ENCODE measurements at places on chromosomes 11 and 22.

DNA sequence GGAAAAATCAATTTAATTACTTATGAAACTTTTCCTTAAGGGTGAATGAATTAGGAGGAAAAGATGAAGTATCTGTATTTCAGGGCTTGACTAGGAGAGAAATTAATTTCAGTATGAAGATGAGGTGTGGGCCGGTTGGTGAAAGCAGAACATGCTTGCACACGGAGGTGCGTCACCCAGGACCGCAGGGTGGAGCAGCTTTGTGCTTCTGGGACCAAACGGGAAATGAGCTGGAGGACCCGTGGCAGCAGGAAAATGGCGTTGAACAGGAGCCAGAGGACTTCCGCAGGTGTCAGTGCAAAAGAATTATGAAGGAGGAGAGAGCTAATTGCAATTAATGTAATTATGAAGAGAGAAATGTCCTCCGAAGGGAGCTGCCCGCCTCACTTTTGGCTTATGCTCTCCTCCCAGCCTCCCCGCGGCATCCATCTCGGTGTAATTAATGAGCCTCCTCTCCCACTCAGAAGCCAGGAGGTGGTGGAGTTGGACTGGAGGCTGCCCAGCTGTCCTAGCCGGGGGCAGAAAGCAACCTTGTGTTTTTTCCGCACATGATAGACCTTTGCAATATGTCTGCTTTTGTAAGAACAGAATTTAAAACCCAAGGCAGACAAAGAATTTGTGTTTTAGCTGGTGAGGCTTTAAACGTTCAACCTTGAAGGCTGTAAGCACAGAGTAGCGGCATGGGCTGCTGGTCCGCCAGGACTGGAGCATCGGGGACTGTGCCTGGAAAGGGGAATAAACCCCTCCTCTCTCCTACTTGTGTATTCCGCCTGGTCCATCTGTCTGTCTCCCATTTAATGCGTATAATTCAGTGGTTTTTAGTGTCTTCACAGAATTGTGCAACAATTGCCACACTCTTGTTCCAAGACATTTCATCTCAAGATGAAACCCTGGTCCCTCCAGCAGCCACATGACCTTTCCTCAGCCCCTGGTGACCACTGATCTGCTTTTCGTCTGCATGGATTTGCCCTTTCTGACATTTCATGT lies 180.6 kb downstream of the TBC1D22A start:
- DNase-seq = no peak

DNA sequence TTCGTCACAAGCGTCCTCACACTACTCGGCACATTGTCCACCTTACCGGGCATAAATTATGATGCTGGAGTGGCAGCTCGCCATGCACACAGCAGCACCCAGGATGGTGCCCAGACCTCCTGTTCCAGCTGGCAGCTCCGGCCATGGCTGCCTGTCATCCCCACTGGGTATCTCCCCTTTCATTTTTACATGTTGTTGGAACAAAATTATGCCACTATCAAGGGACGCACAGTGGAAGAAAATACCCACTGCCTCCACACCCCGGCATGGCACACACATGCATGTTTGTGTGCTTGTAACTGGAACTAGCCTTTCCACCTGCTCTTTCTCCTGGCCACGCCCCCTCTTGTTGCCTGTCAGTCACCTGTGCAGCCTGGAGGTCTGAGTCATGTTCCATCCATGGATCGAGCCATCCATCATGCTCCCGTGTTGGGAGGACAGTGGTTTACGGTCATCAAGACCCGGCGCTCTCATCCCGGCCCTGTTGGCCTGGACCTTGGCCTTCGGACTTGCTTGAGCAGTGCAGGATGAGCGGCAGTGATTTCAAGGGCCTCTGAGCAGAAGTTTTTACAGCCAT lies 1069.6 kb downstream of the BRD1 start:
- DNase-seq = no peak

DNA sequence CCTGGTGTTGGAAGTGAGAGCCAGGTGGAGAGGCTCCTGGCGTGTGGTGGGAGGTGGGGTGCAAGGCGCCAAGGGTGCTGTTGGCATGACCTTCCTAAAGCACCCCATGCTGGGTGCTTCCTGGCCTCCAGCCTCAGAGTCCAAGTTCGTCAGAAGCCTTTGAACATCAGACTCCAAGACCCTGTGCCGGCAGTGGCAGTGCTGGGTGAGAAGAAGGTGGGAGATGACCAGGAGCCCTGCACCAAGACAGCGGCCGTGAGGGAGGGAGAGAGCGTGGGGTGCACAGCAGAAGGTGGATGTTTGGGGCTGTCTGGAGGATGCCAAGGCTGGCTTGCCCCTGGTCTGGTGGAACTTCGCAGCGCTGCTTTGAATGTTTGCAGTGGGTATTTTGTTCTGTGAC lies 29.7 kb upstream of the PARVB start:
- no peak for DNase-seq

DNA sequence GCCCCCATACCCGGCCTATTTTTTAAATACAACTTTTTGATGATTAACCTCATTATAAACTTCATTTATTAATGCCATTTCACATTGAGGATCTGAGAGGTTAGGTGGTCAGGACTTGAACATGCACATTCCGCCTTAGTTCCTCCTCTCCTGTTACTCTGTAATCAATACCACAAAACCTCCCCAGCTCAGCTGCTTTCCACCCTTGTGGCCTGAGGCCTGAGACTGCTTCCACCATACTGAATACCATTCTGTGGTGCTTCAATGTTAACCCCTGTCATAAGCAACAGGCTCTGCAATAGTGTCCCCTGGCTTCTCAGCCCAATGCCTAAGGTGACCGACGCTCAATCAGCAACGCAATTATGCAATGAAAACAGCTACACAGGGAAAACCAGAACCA lies 405.4 kb downstream of the ETS1 start:
- DNase-seq = no peak

GRCh38 chr22:32660292-32660691 lies 141.2 kb upstream of the TIMP3 start:
- peak; percentile 24 for DNase-seq

DNA sequence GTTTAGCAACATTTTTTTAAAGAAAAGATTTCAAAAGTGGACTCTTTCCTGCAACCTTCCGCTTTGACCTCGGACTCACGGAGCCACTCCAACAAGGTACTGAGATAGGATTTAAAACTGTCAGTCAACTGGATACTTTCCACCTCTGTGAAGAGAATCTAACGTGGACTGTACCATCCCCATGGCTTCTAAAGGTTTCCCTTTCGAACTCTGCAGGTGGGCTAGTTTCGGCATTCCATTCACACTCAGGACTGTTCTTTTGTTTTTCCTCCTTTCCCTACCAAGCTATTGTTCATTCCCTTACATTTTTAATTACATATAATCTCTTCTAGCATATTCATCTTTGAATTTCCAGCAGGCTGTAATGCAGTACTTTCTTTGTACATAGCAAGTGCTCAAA lies 88.5 kb upstream of the AKIP1 start:
- DNase-seq = no peak

DNA sequence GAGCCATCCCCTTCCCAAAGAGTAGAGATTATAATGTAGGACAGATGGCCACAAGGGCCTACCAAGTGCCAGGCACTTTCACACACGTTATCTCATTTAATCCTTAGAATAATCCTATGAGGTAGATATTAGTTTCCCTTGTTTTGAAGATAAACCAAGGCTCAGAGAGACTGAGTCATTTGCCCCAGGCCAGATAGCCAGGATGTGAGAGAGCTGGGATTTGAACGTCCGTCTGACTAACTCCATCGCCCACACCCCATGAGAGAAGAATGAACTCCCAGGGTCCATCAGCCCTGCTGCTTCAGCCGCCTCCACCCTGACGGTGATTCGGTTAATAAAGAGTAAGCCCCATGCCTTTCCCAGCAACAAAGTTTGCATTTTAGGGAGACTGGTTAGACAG lies 10.7 kb downstream of the PRG3 start:
- DNase-seq = no peak

- no peak for DNase-seq
Observed at GRCh38 chr11:60924110-60924905, at the start of gene TMEM132A. TMEM132A (plus strand) TSS chr11:60924460; CDS start chr11:60924634, 174 bp downstream.

DNA sequence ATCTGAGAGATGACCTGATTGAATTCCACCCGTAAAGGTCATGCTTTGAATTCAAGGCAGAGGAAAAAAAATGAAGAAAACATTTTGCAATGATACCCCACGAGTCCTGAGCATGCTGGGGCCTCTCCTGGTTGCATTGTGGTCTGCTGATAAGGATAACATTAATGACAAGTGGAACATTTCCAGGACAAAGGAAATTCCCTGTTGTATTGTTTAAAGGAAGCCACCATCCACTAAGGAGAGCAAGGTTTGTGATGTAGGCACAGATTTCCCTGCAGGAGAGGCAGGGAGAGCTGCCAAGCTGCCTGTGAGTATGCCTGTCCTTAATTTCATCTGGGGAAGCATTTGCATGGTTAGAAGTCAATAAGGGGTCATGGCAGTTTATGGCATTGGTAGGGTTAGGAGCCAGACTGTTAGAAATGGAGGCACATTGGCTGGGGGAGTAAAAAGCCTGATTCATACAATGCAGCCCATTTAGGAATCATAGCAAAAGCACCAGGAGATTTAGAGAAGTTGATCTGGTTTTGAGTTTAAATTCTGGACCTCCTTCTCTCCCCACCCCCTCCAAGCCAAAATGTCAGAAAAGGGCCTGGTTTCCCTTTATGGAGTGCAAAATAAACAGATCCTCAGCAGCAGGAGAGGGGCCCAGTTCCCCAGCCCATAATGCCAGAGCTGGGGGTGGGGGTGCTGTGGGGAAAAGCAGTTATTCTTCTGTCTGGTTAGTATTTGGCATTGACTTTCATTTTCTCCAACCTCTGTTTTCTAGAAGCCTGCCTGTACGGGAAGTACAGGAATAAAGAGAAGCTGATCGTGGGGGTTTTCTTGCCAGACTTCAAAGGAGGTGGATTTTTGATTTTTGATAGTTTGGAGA lies 22.1 kb downstream of the FLI1 start:
- no peak for DNase-seq

DNA sequence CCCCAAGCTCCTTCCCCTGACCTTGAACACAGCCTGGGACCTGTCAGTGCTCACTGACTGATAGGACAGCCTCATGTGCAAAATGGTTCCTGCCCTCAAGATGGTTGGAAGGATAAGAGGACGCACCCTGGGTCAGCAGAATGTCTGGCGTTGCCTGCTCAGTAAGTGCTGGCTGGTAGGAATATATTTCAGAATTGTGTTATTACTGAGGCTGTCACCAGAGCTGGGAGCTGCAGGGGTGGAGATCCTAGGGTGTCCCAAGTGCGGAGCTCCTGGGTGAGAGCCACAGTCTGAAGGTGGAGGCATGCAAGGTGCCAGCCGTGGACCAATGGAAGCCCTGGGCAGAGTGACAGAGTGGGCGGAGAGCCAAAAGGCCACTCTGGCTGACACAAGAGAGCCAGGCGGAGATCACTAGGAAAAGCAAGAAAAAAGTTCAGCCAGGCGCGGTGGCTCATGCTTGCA lies 1.0 kb upstream of the SEC14L4 start:
- DNase-seq = no peak

GRCh38 chr11:57276971-57277675 lies 40.1 kb upstream of the APLNR start:
- no peak for DNase-seq

DNA sequence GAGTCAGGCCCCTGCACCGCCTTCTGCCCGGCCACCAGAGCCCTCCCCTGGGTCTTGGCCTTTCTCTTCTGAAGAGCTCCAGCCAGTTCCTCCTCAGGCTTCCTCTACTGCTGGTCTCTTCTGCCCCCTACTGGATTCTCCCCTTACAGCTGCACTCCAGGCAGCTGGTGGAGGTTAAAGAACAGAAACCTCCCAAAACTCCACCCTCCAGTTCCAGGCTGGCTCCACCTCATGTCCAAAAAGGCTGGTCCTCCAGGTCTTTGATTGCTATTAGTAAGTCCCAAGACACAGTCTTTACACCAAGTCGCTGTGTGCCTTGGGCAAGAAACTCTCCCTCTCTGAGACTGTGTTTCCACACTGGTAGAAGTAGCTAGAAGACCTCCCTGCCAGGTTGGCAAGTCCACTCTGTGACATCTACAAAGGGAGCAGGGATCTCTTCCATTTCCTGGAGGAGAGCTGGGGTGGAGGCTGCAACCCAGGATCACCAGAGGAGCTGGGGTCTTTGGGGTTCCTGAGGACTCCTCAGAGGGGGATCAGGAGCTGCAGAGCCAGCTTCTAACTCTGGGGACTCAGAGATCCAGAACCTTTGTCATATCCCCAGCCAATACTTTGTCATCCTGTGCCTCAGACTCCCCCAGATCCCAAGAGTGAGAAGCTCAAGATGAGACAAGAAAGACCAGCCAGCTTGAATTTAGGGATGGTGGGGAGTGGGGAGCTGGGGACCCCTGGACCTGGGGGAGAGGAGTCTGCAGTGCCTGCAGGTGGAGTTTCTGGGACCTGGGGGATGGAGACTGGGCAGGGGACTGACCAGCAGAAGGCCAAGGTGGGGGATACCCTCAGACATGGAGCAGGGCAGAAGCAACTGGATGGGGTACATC lies 3.4 kb upstream of the IGLL5 start:
- peak; percentile 60 for DNase-seq

DNA sequence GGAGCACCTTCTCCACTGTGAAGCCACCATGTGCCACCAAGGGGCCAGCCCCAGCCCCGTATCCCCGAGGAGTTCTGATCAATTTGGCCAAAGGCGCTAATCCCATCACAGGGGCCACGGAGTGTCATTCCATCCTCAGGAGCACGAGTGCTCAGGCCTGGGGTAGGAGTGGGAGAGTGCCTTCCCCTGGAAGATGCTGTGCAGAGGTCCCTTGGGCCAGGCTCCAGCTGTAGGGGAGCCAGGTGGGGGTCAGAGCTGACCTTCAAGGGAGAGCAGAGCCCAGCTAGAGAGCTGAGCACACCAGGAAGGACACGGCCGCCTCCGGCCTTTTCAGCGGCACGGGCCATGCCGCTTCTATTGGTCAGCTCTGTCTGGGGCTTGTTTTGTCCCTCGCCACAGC lies 1459.9 kb downstream of the BRD1 start:
- DNase-seq = no peak

- no peak for DNase-seq
Observed at GRCh38 chr11:123190518-123190917, 4.5 kb downstream of the CLMP start.
